ENCODE measurements at places on chromosomes 6 and 20. TPM values are rescaled to one million over a fixed set of nuclear protein-coding genes. Genes with fewer than 3 reads are reported as not detected.

DNA sequence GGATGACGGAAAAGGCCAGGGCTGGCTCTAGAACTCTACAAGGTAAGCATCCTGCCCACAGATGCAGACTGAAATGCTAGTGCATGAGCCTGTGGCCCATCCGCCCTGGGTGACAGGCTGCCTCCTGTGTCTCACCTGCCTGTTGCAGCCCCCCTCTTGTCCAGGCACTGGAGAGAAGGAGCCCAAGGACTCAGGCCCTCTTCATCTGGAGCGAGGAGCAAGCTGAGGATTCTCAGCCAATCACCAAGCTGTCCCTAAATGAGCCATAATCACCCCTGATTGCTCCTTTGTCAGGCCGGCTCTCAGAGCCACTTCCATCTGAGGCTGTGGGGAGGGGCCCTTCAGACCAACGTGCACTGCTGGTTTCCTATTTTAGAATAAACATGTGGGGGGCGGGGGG is 10.0 kb upstream of the SLC32A1 start:
- DNase-seq: no peak

DNA sequence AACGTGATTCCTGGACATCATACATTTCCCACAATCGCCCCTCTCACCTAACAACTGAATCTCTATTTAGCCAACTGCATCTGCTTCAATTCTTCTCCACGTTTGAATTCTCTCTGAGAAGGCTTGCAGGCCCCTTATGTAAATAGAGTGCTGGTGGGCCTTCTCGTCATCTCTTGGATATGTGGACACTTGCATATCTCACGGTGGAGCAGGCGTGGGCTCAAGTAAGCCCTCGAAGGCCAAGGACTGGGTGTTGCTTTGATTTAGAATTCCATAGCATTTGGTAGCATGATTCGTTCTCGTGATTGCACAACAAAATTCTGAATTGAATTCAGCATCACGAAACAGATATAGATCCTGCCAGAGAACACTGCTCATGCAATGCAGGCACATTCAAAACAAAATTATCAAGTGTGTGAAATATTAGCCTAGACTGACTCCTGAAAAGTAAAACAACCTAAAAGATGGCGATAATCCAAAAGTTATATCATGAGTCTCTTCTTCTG is 613.6 kb downstream of the TFAP2A start:
- no peak for DNase-seq

DNA sequence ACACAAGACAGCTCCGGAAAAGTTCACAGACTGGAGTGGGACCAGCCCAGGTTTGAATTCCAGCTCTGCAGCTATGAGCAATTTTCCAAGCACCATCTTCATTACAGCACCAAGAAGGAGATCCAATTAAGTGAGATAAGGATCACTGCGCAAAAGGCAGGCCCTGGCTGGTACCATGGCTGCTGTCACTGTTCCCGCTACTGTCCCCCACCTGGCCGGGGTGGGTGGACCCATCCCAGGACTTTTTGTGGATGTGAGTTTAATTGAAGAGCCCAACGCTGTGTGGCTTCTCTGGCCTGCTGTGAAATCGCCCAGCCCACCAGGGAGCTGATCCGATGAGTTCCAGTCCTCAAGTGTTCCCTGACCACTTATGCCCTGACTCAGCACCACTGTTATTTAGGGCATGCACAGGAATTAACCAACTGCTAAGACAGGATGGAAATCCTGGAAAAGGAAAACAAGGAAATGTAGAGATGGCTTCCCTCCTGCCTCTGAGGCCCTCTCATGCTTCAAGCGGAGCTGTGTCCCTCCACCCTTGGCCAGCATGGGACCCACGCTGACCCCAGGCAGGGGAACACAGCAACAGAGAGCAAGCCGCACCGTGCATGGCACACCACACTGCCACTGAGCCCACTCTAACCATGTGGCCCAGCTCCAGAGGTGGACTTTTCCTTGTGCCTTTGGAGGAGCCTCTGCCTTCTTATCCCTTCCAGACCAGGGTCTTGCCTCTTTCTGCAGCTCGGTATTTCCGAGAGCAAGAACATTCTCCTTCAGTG is 150.0 kb upstream of the CST7 start:
- no peak for DNase-seq

DNA sequence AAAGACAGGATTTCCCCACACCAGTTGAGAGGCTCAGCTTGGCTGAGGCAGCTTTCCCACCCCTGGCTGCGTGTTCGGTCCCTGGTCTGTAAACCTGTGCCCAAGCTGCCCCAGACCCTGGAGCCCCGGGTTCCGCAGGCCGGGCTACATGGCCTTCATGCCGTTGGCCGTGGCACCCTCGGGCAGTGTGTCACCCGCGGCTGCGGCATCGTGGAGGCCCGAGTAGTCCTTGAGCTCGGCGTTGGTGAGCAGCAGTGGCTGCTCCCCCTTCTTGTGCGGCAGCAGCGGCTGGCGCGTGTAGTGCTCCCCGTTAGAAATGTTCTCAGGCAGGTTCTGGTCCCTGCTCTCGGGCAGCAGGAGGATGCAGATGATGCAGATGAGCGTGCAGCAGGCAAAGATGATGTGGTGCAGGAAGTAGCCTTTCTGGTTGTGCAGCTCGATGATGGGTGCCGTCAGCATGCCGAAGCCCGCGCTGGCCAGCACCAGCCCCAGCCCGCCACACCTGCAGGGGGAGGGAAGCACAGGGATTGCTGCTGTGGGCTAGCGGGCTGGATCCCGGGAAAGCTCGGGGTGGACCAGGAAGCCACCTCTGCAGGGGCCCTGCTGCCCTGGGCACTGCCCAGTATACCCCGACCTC is 14.3 kb downstream of the PSMG4 start:
- no peak for DNase-seq

The PRSS16 gene
- total RNA-seq: not detected
